Posterior cingulate gyrus (tissue), 11 donors: ENCODE measurements at places on chromosomes 7 and 10.

DNA sequence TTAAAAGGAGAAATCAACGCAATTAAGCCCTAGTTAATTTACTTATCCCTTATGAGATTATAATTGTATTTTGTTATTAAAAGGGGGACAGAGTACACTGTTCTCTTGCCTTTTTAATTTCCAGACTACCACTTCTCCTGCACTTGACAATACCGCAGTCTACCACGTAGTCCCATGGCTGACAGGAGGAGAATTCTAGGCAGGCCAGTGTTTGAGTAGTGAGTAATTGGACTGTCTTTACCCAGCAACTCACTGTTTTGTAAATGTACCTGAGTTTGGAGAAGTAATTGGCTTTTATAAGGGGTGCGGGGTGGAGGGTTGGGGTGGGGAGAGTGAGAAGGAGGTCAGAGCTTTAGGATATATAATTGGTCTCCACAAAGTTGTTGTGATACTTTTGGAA is 85.4 kb downstream of the CFTR start:
- DNase-seq, result no peak

DNA sequence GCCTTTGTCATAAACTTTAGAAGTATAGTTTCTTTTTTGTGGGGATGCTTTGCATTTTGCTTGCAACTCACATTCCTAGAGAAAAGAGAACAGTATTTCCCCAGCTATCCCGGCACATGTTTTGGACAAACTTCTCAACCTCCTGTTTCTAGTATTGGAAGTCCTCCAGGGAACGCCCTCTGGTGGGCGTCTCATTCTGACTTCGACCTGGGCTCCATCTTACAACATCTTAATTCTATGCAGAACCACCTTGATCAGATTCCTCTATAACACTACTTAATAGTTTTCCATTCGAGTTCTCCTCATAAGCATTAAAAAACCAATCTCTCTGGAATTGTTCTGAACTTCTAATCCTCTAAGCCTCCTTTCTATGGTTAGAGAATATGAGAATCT is 139.5 kb upstream of the FZD8 start:
- DNase-seq, result no peak

DNA sequence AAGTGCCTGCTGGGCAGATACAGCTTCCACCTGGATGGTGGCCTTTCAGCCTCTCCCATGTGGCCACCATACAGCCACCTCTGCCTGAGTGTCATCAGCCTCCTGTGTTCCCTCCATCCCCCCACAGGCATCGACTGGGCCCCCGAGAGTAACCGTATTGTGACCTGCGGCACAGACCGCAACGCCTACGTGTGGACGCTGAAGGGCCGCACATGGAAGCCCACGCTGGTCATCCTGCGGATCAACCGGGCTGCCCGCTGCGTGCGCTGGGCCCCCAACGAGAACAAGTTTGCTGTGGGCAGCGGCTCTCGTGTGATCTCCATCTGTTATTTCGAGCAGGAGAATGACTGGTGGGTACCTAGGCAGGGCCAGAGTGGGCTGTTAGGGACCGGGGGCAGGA is 13.4 kb downstream of the ARPC1B start:
- peak; percentile 28 for DNase-seq

GRCh38 chr10:712575-712974 is 23.1 kb upstream of the DIP2C start:
- DNase-seq, result no peak

DNA sequence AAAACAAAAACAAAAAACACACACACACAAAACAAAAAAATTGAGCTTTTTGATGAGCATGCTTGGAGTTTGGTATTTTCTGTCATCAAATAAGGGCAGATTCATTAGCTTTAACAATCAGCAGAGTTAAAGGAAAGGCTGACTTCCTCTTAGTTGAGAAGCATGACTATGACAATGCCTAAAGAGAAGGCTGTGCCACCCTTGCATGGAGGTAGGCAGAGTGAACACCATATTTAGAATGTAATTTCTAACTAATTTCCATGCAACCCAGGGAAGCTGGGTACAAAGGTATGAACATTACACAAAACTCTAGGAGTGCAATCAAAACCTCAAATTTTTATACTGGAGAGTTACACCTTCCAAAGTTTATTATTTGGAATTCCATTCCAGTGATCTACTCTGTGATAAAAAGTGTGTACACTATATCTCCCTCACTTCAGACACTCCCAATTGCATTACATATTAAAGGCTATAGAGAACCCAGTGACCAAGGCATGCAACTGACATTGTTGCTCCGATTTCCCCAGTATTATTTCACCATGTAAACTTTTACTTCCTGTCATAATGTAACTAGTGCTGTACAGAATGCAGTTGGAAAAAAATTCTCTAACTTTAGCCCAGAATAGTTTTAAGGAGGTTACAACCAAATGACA is 9.4 kb upstream of the CYCS start:
- no peak for DNase-seq

GRCh38 chr10:49230004-49230403 is 41.8 kb upstream of the TMEM273 start:
- no peak for DNase-seq

- no peak for DNase-seq
Observed at GRCh38 chr10:127945341-127945758, 38.4 kb downstream of the PTPRE start.

DNA sequence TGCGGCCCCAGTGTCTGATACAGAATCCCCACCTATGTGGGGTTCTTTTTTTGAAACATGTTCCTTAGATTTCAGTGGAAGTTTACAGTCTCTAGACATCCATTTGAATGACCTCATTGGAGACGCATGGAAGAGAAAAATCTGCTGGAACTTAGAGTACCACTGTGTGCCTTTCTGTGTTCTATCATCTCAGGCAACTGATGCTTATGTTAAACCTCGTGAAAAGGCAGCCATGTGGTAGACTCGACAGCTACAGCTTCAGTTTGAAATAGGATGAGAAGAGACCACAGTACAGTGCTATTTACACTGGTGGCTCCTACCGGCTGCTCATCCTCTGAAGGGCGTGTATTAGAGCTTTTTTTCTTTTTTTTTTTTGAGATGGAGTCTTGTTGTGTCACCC is 74.4 kb downstream of the FAM171A1 start:
- DNase-seq, result no peak

GRCh38 chr10:3850999-3851937 is 66.3 kb upstream of the KLF6 start:
- DNase-seq, result no peak

- no peak for DNase-seq
Observed at GRCh38 chr7:100567751-100568175, 5.9 kb downstream of the SAP25 start.

DNA sequence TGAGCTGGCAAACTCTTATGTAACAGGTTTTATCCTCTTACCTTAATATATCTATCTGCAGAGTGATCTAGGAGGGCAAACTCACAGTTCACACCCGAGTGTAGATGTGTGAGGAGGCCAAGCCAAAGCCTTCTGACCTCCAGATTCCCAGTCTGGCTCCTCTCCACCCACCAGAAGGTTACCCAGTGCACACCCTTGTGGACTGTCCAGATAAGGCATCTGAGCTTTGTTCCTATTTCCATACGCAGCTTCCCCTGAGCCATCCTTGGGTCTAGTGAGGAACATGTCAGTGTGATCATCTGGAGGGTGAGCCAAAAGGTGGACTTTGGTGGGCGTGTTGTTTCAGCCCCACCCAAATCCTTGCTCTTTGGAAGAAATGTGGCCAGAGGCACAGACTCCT is 203.0 kb upstream of the MEOX2 start:
- no peak for DNase-seq

- no peak for DNase-seq
Observed at GRCh38 chr7:107480932-107481331, 11.1 kb downstream of the GPR22 start.

- DNase-seq, result no peak
Observed at GRCh38 chr7:44849885-44850544, 2.1 kb upstream of the H2AZ2 start.

DNA sequence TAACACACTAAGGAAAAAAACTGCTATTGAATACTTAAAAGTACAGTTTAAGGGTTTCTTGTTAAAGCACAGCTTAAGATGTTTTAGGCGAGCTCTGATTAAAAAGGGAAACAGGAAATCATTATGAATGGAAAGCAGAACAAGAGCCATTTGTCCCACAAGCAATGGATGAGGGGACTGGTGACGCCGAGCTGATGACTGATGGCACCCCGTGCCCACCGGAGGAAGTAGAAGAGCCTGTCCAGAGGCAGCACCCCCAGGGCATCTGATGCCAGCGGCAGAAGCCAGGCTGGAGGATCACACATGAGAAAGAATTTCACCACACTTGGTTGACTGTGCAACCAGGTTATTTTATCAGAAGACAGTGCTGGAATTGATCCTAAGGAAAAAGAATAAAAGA is 15.0 kb upstream of the INSIG1 start:
- DNase-seq, result no peak

- DNase-seq, result no peak
Observed at GRCh38 chr10:113028456-113029440, 78.7 kb downstream of the TCF7L2 start.

DNA sequence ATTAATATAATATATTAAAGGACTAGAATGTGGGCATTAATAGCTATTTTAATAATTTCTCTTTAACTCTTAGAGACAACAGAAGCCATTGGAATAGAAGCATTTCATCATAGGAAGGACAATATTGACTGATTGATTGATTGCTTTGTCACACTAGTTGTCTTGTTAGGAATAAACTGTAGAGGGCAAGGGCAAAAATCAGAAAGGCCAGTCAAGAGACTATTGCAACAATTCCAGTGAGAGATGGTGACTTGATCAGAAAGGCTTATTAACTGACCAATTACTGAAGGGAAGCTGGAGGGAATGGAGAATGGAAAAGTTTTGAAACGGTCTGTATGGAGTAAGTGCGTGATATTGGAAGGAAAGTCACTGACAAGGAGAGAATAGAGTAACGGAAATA is 87.3 kb downstream of the RUNDC3B start:
- DNase-seq, result no peak

- DNase-seq, result no peak
Observed at GRCh38 chr7:99668541-99668940, 11.3 kb downstream of the CYP3A5 start.

GRCh38 chr7:93117852-93118530 is at the start of gene SAMD9:
TSS of gene SAMD9 (minus strand) at chr7:93117979. CDS start at chr7:93106097, 11,882 bp downstream.
- DNase-seq, result no peak

- DNase-seq, result no peak
Observed at GRCh38 chr10:50394832-50395231, 143.5 kb upstream of the ASAH2 start.

- DNase-seq, result no peak
Observed at GRCh38 chr7:1271656-1272055, 39.0 kb downstream of the UNCX start.

DNA sequence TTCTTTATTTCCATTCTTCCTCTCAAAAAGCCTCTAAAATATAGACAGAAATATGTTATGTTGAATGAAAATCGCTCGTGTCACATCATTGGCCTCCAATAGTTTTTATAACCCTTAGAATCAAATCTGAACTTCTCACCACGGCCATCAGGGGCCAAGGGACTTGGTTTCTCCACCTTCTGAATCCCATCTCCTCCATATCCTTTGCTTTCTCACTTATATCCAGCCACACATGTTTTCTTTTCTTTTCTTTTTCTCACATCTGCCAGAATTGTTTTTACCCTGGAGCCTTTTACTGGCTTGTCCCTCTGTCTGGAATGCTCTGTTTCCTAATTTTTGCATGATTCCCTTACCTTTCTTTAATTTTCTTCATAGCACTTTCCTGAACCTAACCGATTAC is 95.6 kb downstream of the CD36 start:
- no peak for DNase-seq

DNA sequence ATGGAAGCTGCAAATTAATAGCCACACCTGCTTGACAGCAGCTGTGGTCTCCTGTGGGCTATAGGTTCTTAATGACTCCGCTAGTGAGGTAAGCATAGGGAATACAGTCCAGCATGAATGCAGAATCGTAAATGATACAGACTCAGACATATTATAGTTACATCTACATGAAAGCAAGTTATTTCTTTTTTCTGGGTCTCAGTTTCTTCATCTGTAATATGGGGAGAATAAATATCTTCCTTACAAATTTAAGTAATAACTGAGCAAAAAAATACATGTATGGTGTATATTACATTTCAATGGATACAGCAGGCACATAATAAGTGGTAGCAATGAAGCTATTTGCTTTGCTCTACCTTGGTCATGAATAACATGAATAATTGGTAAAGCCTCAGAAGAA is 245.9 kb upstream of the RHOBTB1 start:
- no peak for DNase-seq

DNA sequence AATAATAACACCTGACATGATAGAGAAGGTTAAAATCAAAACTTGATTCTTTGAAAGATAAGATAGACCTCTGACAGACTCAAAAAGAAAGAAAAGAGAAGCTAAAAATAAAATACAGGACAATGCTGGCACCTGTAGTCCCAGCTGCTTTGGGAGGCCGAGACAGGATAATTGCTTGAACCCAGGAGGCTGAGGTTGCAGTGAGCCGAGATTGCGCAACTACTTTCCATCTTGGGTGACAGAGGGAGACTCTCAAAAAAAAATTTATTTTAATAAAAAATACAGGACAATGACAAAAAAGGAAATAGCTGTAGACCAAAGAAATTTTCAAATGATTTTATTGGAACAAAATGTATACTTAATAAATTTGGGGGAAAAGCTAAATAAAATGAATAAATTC is 263.2 kb downstream of the SDK1 start:
- no peak for DNase-seq

DNA sequence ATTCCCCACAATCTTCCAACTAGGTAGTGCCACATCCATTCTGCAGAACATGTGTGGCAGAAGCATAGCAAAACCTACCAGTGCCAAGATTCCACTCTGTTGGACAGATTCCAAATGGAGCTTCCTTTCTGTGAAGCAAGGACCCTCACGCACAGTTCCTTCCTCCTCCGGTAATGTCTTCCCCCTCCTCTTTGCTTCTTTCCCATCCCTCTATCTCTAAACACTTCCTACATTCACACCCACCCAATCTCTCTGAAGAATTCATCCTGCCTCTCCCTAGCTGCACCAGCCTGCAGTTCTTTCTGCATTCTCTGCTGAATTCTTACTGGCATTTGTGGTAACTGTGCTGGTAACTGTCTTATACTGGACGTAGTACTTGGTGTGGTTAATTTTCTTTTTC is 124.9 kb downstream of the RNLS start:
- DNase-seq, result no peak

GRCh38 chr10:121296881-121297585 is 301.2 kb downstream of the FGFR2 start:
- no peak for DNase-seq

DNA sequence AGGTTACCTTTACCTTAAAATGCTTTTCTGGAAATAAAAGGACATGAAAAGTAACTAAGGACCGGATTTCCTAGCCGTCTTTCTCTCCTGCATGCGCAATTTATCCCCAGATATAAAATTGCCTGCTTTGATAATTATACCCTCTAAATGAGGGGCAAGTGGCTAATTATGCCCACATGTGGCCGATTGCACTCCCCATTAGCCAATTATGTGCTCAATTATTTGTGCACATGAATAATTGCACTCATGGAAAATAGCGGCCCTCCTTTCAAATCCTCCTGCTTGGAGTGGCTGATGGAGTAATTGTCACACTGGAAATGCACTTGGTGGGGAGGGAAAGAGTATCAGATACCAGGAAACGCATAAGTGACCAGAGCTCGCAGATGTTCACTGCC is 66.4 kb upstream of the ATRNL1 start:
- DNase-seq, result no peak
